ENCODE measurements at places on chromosomes 2 and 18.

DNA sequence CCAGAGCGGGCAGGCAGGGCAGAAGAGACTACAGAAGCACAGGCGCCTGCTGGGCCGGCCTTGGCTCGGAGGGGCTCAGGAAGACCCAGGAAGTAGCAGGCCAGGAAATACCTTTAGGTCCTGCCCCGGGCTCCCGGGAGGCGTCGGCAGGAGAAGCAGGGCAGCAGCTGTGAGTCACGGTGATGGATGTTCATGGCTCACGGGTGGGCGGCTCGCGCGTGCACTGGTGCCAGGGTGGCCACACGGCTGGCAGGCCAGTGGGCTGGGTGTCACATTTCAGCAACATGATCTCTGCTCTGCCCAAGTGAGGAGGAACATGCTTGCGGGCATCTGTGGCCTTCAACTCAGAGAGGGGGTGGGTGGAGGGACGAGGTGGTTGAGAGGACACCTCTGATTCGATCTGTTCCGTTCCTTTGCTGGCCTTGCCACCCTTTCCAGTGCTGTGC lies 139.3 kb downstream of the KLHL29 start:
- DNase-seq = no peak

DNA sequence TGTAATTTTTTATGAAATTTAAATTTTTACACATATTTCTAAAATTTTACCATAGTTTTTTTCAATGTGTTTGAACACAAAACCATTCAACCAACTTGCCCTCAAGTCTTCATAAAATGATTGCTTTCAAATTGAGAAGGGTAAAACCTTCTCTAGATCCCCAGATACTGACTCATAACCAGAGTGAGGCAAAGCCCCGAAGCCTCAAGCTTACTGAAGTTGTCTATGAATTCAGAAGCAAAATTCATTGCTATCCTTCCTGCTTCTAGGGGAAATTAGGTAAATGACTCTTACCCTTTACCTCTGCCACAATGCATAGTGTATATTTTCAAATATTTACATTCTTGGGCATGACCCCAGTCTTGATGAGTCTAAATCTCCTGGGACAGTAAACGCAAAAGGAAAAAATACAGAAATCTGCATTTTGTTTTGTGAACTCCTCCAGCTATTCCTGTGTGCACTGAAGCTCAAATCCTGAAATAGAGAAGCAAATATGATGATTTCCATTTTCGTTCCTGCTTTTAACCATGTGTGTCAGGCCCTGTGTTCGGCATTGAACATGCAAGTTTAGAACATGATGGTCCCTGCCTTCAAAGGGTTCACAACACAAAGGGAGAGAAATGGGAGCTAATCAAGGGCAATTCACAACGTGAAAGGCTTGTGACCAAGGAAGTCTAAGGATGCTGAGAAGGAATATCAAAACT lies 246.3 kb downstream of the SUCLG1 start:
- no peak for DNase-seq

DNA sequence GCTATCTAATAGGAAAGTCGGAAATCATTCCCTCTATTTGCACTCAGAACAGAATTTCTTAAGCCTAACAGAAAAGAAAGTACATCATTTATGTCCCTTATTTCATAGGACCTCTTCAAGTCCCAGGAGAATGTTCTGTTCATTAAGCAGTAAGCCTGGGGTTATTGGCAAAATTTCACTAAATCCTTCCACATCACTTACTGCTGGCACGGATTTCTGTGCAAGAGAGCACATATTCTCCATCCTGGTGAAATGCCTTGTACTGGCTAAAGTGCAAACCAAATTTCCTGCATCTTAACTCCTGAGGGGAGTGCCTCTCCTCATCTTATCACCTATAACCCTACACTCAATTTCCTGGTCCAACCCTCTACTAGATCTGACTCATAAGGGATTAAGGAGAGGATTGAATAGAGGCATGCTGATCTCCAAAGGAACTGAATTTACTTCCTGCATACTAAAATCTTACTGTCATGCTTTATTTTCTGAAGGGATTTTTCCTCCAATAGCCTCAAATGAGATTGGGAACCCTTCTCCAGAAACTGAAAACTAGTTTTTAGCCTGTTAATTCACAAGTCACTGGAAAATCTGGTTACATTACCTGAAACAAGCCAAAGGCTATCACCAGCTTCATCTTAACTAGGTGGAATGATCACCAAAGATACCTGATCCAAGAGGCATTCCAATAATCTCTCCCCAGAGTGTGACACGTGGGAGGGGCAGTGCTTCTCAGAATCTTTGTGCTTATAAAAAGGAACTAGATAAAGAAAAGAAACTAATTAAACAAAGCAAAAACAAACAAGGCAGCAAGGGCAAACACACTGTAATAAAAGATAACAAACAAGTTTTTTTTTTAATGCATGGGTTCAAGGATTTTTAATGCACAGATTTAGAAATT lies 311.1 kb downstream of the NR4A2 start:
- no peak for DNase-seq

DNA sequence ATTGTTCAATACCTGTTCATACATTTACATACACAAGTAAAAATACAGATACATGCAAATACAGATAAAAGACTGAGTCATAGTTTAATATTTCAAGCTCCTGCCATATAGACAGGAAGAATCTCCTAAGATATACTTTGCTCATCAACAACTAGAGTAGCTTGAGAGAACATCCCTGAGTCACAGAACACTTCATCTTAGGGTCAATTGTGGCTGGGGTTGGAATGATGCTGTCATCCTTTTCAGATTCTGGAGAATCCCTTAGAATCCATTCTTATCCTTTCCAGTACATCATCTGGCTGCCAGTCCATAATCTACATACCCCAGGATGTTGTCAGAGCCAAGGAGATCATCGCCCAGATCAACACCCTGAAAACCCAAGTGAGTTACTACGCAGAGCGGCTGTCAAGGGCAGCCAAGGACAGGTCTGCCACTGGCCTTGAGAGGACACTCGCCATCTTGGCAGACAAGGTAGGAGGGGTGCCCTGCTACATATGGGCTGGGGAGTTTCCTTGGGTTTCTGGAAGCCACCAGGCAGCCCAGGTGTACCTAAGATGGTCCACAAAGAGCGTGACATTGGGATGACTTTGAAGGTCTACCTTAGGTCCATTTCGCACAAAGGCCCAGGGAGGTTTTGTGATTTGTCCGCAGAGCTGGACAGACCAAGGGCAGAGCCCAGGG lies 55.7 kb downstream of the COA5 start:
- DNase-seq = no peak

DNA sequence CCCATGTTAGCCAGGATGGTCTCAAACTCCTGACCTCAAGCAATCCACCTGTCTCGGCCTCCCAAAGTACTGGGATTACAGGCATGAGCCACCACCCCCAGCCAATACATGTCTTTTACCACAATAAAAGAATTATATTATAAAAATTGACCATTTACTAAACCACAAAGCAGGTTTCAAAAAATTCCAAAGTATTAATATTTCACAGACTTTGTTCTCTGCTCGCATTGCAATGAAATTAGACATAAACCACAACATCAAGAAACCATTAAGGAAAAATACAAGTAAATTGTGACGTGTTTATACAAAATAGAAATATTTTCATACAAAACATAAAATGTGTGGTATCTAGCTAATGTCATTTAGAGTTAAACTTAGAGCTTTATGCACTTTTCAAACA lies 13.4 kb upstream of the MAPRE3 start:
- DNase-seq = no peak

- DNase-seq = no peak
Observed at GRCh38 chr2:205789906-205790305, 107.6 kb downstream of the NRP2 start.

DNA sequence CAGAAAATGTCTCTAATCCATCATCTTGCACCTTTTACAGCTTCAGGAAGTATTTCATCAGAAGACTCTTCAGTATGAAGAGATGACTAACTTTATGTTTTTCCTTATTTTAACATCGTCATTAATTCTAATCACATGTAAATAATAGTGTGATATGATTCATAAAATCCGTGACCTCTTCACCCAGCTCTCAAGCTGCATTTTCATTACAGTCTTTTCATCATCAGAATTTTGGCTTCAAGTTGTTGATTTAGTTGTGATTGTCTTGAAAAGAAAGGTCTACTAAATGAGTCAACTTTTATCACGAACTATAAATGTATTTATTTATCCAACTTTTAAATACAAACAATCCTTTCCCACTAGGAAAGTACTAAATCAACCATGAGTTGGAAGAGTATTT lies 410.3 kb downstream of the LRP1B start:
- DNase-seq = no peak

DNA sequence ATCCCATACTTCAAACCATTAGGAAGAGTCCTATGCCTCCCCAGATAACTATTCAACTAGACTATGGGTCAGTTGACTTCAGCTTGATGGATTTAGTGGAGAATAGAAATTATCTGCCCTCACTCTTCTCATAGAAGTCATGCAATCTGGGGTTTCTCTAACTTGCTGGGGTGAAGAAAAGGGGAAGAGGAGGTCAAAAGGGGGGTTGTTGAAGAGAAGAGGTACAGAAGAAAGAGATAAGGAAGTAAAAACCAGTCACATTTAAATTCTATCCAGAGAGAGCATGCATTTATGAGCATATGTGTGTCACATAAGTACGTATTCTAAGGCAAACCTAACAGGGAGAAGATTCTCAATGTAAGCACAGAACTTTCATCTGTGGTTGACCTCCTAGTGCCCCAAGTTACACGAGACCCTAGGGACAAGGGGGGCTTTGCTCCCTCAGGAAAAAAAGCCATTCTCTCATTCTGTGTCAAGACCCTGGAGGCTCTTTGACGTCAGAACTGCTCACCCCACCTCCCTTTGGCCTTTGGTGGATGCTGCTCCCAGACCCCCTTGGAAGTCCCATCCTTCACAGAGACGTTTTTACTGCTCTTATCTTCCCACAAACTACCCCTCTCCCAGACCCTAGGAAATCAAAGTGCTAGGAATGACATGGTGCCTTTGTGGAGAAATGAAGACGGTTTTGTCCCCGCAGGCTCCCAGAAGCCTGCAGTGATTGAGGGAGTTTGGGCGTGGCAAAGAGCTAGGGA lies 236.8 kb upstream of the TNP1 start:
- no peak for DNase-seq

- DNase-seq = no peak
Observed at GRCh38 chr2:102660070-102660469, 40.7 kb downstream of the SLC9A2 start.

DNA sequence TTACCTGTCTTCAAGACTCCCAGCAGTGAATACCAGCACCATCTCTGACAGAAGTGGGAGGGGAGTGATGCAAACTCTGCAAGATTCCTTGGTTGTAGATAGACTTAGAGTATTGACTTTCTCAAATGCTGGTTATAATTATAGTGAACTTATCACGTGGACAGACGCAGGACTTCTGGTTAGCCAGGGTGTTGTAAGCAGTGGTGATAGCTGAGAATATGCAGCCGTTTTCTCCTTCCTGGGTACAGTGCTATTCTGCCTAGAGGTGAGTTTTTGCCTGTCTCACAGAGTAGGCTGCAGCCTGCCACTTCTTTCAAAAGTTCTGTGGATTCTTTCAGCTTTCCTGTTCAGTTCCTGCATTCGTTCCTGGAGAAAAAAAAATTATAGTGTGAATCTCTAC lies 733 bp upstream of the CXCR2 start:
- DNase-seq = no peak

GRCh38 chr2:202032846-202033316 lies 774 bp upstream of the FZD7 start:
- DNase-seq = peak; percentile 75

DNA sequence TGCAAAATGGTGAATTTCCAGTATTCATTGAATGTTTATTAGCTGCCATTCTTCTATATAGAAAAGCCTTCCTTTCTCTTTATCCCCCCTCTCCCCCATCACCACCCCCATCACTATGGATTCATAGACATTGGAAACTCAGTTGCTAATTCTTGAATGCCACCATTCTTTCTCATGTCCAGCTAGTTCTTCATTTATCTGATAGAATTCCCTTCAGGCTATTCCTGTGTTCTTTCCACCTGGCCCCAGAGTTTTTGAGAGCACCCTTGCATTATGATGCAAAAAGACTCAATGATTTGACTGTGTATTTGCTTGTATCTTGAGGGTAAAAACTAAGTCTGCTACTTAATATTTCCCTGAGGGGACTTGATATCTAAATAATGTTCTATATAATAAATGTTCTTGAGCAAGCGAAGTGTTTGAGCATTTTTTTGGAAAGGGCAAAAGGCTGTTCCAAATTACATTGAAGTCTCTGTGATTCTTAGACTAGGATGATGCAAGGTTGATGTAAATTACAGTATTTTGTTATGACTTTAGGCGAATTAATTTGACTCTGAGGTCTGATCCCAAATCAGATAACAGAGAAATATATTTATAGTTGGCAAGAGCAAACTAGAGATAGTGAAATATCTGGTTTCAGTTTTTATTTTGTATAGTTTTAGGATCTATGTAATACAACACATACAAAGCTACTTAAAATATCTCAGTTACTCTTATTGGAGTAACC lies 18.8 kb upstream of the SOS1 start:
- no peak for DNase-seq

DNA sequence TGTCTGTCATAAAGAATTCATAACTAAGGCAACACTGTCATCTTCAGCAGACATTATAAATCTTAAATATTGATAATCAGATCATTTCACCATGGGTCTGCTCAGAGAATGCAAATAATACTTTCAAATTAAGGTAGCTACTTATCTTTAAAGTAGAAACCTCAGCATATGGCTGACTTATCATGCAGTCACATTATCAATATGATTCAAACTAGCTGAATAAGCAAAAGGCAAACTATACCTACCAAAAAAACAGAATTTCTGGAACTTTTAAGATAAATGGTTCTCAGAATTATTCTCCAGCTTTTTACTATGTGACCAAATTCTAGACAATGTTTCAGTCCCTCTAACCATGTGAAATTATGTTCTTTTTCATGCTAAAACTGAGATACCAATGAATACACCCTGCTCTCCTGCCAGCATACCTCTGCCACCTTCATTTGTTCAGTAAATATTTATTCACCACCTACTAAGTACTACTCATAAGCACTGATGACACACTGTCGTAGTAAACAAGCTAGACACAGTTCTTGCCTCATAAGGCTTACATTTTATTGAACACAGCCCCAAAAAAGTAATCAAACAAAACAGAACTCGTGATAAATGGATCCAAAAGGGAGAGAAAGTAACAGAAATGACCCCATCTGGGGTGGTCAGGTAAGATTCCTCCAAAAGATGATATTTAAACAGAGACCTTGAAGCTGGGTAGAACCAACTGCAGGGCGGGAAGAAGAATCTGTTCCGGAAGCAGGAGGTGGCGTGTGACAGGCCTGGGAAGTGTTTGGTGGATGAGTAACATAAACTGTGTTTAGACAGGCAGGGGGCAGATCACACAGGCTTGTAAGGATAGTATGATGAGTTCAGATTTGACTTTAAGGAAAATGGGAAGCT lies 17.7 kb downstream of the SPIRE1 start:
- no peak for DNase-seq

GRCh38 chr2:12296915-12297314 lies 419.8 kb upstream of the TRIB2 start:
- DNase-seq = no peak

Data from endothelial cell (in vitro differentiated cells).